GM04503 (cell line): ENCODE measurements at places on chromosomes 7 and 10.

DNA sequence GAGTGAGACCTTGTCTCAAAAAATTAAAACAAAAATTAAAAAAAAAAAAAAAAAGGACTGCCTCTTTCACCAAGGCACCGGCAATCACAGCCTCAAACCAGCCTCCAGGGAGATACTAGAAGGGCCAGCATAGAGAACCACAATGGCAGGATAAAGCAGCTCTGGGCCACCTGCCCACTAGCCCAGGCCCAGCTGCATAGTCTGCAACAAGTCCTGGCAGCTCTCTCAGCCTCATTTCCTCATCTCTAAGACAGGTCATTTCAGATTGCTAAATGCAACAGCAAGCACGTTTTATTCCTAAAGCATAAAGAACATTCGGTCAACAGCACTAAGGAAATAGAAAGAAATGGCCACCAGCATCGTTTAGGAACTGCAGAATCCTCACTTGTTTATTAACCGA lies 28.8 kb downstream of the XPNPEP1 start:
- no peak for DNase-seq

DNA sequence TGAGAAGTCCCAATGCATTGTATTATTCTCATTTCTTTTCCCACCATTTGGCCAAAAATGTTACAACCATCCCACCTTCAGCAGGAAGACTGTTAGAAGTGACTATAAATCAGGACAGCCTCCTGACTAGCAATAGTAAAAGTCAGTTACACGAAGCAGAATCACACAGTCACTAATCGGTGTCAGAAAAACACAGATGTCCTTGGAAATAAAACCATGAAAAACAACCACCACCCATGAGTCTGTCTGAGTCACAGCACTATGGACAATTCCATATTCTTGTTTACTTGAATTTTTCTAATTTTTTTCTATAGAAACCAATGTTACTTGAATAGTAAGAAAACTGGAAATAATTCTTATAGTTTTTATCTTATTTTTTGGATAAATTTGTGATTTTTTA lies 81.9 kb upstream of the FRMD4A start:
- DNase-seq: no peak

DNA sequence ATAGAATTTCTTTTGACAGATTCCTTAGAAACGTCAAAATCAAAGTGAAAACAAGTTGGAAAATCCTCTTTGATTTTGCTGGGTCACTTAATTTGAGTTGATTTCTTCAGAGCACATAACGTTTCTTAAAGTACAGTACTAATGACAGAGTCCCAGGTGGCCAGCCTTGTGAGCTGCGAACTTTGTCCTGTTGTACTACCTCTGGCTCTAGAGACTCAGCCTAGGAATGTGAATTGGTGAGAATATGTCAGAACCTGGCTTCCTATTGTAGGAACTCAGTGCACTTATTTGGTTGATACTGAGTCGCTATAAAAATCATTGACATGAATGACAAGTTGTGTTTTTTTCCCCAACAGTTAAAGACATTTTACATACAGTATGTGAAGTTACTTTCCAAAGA lies 20.2 kb downstream of the SDK1 start:
- no peak for DNase-seq

DNA sequence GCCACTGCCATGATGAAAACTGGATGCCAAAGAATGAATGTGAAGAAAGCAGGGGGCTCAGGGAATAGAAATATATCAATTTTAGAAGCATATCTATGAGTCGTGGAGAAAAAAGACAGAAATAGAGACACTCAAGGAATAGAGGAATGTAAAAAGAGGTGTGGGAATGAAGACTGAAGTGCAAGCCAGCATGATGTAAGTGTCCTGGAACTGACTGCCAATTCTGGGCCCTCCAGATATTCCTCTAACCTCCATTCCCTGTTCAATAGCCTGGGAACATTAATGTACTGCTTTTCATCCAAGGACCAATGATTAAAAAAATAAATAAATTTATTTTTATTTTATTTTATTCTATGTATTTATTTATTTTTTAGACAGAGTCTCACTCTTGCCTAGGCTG lies 40.6 kb downstream of the NEBL start:
- no peak for DNase-seq

GRCh38 chr10:117138838-117139580 lies 939 bp upstream of the VAX1 start:
- DNase-seq: no peak

- DNase-seq: no peak
These were observed 338.8 kb upstream of the SHH start for GRCh38 chr7:156151078-156151477.

DNA sequence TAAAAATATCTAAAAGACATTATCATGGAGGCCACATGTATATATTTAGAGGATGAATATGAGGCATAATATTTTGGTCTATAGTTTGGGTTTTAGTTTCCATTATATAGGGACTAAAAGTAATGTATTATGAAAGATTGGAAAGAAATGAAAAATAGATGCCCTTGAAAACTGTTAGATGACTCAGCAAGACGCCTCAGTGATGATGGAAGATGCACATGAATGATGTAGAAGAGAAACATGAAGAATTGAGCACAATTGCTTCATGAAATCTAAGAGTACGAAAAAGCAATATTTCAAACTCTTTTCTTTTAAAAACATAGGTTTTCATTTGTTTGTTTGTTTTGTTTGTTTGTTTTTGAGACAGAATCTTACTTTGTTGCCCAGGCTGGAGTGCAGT lies 89.8 kb downstream of the ARL4A start:
- DNase-seq: no peak

GRCh38 chr7:101386558-101387231 lies 24.0 kb downstream of the COL26A1 start:
- no peak for DNase-seq

- DNase-seq: no peak
These were observed 54.1 kb upstream of the ANTXRL start for GRCh38 chr10:46232666-46233065.

GRCh38 chr10:16363741-16364140 lies 73.1 kb upstream of the PTER start:
- no peak for DNase-seq

DNA sequence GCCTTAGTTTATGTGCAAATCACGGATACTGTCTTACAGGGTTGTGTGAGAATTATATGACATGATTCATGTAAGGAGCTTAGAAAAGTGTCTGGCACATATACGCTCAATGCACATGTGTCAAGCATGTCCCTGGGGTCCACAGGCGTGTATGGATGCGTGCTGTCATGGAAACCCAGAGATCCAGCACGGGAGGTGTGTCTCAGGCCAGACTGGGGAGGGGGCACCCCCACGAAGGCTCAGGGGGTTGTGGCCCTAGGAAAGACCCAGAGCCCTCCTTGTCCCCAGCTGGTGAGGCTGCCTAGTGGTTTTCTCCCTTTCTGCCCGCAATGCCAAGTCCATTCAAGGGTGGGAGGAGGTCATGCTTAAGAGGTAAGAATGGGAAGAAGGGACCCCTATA lies 9.1 kb downstream of the BTBD16 start:
- DNase-seq: no peak

GRCh38 chr7:54885285-54885684 lies 126.3 kb upstream of the SEC61G start:
- no peak for DNase-seq

- DNase-seq: no peak
These were observed 49.5 kb upstream of the DNAJC1 start for GRCh38 chr10:22053048-22053447.

DNA sequence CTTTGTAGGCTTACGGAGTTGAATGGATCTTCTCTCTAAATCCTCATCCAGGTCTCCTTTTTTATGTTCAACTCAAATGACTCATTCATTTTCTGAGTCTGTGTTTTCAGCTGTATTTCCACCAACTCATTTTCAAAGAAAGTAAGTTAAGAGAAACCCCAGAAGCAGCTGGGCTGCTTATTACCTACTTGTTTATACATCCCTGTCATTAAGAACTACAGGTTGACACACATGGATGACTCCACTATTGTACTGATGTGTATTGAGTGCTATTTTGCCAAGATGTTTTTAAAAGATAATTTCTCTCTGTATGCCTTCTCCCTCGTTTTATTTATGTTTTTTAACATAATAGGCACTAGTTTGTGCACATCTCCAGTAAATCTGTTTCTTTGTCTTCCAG lies 41.9 kb downstream of the DGKI start:
- DNase-seq: no peak

- peak; percentile 93 for DNase-seq
These were observed 51.8 kb downstream of the CAV1 start for GRCh38 chr7:116576350-116577319.

GRCh38 chr10:33376976-33377657 lies 42.6 kb upstream of the NRP1 start:
- no peak for DNase-seq

DNA sequence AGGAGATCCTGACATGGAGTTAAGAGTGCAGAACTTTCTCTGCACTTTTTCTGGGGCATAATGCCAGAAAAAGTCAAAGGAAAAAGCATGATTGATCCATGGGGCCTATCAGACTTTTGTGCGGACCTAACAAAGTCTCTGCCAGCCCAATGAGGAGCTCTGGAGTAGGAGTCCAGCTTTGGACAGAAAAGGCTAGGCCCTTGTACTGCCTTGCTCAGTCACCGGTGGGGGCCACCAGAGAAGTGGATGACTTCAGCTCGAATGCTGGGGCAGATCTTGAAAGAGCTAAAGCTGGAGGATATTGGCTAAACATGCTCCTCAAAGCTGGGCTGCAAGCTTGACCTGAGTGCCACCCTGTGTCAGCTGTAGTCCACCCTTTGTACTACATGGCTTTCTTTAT lies 2.8 kb upstream of the ZC3HAV1 start:
- no peak for DNase-seq

GRCh38 chr7:104945599-104945956 lies 68.4 kb upstream of the KMT2E start:
- DNase-seq: no peak

- DNase-seq: no peak
These were observed 5.7 kb upstream of the MSS51 start for GRCh38 chr10:73439055-73439454.

DNA sequence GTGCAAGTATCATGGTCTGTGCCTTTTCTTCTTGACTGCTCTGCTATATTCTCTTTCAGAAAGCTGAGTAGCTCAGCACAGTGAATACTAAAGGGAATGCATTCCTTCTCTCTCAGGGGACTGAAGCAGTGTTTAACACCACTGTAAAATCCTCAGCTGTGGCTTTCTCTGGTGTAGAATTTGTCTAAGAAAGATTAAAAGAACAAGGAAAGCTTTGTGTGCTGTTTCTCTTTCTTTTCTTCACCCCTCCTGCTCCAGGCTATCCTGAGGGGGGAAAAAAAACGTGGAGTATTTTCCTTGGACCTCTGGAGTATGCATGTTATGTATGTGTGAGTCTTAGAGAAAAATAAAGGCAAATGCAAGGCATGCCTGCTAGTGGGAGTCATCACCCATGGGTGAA lies 383.9 kb downstream of the AUTS2 start:
- DNase-seq: no peak

DNA sequence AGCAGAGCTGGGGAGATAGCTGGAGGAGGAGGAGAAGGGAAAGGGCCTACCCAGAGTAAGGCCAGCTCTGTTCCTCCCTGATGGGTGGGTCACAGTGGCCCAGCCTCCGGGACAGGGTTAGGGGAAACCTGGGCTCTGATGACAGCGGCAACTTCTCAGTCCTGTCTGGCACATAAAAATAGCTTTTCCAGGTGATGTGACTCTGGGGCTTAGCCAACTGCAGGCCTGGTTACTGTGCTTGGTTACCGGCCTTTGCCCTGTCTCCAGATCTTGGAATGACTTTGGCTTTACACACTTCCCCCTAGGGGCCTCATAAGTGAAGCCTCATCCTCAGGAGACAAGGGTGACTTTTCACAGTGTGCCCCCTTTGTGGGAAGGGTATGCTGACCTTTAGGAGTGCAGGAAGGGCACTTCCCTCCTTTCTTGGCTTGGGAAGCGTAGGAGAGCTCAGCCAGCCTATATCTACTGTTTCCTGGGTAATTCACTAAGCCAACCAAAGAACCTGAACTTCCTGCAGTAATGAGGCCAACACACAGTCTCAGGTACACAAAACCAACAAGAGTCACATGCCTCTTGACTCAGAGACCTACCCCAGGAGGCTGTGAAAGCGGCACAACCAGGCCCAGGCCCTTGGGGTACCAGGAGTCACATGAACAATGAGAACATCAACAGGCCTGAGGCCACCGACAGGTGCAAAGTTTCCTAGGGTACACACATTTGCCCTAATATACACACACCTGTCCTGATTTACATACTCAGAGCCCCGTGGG lies 11.7 kb upstream of the HILPDA start:
- DNase-seq: no peak

GRCh38 chr10:103192089-103192450 lies 1.0 kb downstream of the NT5C2 start:
- no peak for DNase-seq

- DNase-seq: no peak
These were observed 26.6 kb upstream of the ASCC1 start for GRCh38 chr10:72242675-72243074.

DNA sequence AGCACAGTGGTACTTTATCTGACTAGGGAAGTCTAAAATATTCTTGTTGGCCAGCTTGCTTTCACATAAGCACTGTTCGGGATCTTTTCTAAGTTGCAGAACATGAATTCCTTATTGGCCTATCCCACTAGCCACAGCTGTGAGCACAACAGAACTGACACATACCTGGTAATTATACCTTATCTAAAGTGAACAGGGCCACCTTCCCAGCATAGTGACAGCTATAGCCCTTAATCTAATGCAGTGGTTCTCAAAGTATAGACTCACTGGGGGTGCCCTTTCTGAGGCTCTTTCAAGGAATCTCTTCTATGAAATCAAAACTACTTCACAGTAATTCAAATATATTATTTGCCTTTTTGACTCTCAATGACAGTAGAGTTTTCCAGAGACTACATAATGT lies 184.7 kb upstream of the KAT6B start:
- DNase-seq: no peak

- DNase-seq: no peak
These were observed 18.5 kb downstream of the SRI start for GRCh38 chr7:88201305-88201704.

DNA sequence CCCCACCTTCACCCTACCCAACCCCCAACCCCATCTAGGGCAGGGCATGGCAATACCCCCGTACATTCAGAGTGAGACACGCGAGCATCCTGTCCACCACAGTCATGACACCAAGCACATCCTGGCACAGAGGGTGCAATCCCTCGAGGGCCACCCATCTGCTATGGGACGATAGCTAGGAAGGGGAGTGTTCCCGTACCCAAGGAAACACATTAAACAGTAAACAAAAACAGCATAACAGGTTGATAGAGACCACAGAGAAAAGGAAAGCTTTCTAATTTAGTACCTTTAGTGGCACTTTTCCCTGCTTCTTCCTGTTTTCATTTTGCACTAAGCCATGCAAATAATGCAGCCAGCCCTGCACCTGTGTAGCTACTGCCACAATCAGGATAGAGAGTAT lies 2.3 kb upstream of the SMKR1 start:
- DNase-seq: no peak

GRCh38 chr7:37765872-37766525 lies 82.4 kb upstream of the NME8 start:
- no peak for DNase-seq
